Fibroblast of skin of right quadriceps (primary cell): ENCODE measurements at places on chromosomes 7 and 10.

DNA sequence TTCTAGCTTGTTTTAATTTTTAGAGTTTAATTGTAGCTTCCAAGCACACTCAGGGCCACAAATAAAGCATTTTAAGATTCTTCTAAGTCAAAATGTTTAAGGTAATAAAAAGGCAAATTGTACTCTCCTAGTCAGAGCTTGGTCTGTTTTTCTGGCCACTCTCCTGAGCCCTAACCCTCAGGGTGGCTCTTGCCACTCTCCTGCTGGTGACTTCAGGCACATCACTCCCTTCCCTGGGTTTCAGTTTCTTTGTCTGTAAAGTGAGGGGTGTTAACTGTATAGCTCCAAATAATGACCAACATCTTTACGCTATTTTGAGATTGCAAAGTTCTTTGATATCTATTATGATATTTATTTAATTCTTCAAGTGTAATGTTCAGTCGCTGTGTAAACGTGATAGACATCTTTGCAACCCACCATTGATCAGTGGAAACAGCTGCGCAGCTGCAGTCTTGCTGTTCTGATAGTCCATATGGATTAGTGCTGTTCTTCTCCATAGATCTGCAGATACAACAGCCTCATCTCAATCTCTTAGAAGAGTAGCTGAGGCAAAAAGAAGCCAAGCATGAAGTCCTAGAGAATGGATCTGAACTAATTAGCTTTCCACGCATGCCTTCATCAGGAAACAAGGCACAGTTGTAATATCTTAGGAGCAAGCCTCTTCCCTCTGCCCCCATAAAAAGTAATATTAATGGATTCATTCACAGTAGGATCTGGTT is 189.9 kb downstream of the PLPP4 start:
- DNase-seq: no peak

GRCh38 chr10:568848-569247 is 120.6 kb downstream of the DIP2C start:
- no peak for DNase-seq

DNA sequence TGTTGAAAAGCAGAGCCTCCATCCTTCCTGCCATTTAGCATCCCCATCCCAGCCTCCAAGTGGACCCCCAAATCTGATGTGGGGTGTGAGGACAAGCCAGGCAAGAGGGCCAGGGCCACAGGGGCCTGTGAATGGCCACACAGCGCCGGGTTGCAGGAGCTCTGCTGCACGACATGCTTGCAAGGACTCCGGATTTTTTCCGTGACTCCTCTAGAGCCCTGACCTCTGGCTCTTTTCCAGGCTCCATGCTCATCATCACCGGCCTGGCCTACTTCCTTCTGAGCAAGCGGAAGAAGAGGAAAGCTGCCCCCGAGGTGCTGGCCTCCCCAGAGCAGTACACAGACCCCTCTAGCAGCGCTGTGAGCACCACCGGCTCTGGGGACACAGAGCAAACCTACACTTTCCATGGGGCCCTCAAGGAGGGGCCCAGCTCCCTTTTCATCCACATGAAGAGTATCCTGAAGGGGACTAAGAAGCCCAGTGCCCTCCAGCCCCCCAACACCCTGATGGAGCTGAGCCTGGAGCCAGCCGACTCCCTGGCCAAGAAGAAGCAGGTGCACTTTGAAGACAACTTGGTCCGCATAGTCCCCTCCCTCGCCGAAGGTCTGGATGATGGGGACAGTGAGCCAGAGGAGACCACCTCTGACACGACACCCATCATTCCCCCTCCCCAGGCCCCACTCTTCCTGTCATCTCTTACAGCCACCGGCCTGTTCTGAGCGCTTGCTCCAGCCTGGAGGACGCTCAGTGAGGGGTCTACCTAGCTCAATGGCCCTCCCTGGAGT is 23.5 kb downstream of the TMEM72 start:
- no peak for DNase-seq

GRCh38 chr10:61589547-61590243 is 73.0 kb upstream of the CABCOCO1 start:
- DNase-seq: peak; percentile 3

DNA sequence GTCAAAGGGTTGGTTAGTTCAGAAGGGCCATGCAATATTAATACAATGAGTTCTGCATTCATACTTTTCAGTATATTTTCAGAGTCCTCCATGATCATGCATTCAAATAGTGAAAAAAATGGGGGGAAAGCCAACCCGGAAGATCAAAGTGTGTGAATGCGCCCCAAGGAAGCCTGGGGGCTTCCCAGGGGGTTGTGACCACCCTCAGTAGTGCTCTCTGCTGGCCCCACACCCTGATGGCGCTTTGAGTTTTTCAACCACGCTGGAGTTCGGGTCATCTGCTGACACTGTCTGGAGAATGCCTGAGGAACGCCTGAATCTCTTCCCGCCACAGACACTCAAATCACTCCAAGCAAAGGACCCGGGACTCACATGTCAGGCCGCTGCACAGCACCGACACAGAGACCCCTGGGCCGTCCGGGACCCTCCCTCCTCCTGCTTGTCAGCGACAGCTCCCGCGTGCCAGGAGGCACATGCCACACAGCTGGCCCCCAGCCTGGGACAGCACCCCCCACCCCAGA is 1.0 kb downstream of the TNS3 start:
- peak; percentile 50 for DNase-seq

DNA sequence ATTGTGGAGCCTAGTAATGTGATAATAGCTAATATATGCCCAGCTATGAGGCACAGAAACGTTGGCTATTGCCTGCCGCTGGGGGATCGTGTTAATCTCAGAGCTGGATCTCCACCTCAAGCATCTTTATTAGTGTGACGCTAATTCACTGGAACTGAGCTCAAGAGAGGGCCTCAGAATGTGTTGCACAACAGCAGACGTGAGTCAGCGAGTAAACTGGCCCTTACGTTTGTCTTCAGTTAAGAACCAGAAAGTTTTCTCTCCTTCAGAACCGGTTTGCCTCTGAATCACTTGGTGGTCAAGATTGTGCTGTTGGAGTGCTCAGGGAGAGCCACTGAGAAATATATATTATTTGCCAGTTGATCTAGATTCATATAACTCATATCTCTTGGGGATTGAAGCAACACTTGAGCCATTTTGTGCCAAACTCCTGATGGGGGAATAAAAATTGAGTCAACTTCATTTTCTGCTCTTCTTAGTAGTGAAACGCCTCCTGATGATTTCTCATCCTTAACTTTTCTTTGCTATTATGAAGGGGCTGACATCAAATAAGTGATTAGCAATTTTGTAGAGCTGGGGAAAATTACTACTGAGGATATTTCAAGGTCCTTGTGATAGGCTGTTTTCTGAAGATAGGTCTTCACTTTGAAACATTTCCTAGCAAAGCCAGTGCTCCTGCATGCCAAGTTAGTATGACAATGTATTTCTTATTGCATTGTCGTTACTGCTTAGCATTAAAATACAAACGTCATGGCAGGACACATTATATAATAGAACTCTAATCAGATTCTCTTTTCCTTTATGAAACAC is 22.3 kb downstream of the BZW2 start:
- peak; percentile 99 for DNase-seq

- DNase-seq: no peak
Measured at GRCh38 chr7:10939237-10939910, 34.3 kb upstream of the PHF14 start.

DNA sequence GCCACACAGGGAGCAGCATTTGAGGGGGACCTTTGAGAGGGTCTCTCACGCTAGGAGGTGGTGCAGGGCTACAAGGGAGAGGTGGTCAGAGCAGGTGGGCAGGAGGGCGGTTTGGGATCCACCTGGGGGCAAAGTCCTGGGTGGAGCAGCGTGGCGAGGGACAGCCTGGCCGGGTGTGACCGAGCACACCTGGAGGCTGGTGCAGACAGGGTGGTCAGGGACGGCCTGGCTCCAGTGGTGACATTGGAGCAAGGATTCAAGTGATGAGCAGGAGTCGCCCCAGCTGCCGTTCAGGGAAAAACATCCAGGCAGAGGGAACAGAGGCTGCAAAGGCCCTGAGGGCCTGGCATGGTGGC is 36.0 kb downstream of the CLIP2 start:
- no peak for DNase-seq

- no peak for DNase-seq
Measured at GRCh38 chr7:90617442-90617841, 21.3 kb downstream of the CDK14 start.

DNA sequence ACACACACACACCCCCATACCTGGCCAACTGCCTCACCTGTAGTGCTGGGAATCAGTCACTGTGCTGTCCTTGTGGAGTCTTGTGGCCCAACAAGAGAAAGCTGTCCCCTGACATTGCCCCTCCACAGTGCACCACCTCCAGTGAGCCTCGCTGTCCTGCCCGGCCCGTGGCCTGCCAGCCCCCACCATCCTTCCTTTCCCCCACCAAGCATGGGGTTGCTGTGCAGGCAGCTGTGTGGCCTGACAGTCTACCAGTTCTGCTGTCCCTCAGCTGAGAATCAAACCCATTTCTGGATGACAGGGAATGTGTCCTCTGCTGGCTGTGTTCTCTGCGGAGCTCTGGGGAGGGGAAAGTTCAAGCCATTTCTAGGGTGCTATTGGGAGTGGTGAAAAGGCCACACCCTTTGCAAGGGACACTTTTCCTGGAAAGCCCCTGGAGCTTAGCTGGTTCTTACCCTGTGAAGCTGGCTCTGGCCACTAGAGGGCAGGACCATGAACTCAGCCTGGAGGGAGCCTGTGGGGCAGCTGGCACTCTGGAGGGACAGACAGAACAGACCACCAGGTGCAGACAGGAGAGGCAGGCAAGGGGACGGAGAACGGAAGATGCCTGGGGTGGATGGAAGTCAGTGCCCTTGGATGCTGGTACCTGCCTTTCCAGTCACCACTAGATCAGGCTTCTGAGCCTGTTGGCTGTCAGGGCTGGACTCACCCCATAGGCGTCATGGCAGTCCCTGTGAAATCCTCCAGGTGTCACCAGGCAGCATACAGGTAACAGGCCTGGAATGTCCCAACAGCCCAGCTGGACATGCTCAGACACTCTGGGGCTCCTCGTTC is 10.5 kb upstream of the MTPAP start:
- peak; percentile 35 for DNase-seq

DNA sequence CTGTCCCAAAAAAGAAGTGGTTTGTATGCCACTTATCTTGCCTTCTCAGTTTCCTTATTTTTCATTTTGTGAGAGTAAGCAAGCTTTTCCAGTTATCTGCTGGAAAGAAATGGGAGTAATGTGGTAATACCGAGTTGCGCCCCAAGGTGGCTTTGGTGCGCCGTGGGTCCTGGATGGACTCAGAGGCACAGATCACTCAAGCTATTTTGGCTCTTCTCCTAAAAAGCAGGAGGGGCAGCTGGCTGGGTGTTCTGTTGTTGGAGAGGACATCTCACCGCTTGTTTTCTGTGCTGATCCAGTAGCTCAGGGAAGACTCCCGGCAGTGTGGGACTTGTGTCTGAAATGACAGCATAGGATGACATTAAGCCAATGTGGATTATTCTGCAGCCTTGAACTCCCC is 16.4 kb downstream of the PRKRIP1 start:
- no peak for DNase-seq

DNA sequence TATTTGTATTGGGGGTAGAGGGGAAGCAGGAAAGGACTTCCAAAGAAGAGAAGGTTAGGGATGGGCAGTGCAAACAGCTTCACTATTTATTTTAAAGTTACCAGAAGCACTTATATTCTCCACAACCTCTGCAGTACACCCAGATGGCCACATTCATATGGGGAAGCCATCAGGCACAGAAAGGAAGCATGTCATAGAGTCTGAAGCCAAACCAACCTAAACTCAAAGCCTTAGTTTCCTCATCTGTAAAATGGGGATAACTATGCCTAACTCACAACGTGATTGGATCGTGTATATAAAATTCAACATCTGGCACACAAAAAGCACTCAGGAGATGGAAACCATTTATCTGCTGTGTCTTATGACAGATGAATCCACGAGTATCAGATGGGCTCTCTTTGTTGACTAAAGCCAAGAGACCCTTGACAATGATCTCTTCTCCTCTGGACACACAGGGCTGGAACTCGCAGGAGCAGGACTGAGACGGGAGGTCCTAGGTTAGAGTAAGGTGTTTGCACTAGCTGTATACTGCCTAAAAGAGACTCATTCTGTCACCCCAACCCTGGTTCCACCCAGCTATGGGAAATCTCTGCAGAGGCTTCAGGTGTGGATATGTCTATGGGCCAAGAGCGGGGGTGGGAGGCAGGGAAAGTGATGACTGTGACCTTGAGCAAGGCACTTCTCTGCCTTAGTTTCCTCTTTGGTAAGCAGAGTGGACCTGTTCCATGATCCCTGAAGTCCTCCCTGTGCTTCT is 1.8 kb downstream of the KIAA1549 start:
- DNase-seq: no peak

- no peak for DNase-seq
Measured at GRCh38 chr10:7389346-7389745, 21.5 kb downstream of the SFMBT2 start.

DNA sequence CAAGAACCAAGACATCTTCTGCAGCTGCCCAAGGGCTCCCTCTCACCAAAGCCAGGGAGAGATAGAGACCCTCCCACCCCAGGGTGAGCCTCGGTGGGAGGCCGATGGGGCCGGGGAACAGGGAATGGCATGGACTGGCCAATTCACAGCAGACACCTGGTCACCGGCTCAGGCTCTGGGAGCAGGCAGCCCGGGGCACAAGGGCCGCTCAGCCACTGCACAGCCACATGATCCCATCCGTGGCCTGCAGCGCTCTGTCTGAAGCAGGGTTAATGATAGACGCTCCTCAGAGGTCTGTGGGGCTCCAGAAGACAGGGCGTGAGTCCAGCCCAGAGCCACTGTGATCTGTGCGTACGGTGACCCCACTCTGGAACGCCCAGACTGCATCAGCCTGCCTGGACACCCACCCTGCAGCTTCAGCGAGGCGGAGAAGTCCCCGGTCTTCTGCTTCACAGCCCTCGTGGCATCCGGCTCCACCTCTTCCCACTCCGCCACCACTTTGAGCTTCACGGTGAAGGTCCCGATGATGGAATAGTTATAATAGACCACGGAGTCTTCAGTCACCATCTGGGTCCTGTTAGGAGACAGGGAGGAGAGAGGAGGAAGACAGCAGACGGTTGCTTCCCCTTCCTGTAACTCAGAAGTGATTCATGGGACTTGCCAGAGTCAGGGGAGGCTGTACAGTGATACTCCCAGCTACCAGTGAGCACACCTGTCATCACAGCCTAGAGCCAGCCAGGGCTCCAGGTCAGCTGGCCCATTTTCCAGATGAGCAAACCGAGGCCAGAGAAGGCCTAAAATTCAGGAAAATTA is 14.0 kb downstream of the TMEM130 start:
- peak; percentile 71 for DNase-seq

- DNase-seq: peak; percentile 45
Measured at GRCh38 chr7:84100866-84101265, 93.7 kb downstream of the SEMA3A start.

GRCh38 chr10:102593074-102593803 is 51.0 kb upstream of the TRIM8 start:
- DNase-seq: peak; percentile 53

DNA sequence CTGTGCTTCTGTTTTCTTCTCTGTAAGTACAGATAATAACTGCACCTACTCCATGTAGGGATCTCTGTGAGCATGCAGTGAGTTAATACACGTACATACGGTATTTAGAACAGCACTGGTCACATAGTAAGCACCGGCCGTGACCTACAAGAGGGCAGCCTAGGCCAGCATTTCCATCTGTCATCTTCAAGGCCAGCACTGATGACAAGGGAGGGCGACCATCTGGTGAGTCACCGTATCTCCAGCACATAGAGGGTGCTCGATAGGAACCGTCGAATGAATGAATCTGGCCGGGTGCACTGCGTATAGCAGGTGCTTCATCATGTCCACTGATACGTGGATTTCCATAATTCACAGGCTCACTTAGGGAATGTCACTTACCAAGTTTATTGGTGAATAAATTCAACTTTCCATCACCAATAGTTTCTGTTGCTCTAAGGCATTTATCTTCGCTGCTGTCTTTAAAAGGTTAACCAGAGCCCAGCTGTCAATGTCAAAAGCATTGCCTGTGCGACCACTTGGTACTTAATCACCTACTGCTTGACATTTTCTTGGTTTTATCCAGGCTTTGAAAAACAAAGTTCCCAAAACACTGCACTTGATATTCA is 8.3 kb downstream of the NOD1 start:
- DNase-seq: no peak
